Naive thymus-derived CD4-positive, alpha-beta T cell (primary cell): ENCODE measurements at places on chromosomes 5 and 9. TPM values are rescaled to one million over a fixed set of nuclear protein-coding genes. Genes with fewer than 3 reads are reported as not detected.

Gene MLLT3
- 85.3 TPM for total RNA-seq

Gene FBN2
- 0.16 TPM for total RNA-seq

Gene DNM1
- total RNA-seq = 2.0 TPM

Gene SLIT3
- total RNA-seq = not detected

Gene CCNO
- not detected for total RNA-seq

DNA sequence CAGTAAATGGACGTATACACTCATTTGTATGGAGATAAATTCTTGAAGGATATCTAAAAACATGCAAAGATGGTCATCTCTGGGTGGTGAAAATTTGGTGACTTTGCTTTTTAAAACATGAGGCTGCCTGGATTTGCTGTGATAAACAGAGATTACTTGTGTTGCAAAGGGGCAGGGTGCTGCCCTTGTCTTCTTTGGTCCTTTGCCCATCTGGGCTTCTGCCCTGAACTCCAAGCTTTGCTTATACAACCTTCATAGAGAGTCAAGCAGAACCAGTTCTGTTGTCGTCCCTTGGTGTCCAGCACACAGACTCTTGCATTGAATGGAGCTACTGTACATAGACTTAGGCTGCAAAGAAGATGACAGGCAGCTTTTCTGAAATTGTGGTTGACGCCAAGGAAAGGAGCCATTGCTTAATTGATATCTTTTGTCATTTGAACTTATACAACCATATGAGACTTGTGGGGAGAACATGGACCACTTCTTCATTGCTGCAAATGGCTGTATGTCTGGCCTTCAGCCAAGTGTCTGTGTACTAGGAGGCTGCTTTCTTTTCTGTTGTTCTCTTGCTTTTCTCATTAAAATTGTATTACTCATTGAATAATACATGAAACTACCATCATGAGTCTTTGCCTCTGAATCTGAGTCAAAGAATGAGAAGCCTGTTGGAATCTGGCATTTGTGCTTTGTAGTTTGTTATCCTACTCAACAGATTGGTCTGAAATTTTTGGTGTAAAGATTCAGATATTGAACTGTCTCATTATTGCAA, 152.5 kb downstream of the DMRT2 start:
- no peaks in the 10 kb centered on the region for H3K27me3 ChIP-seq
- no peak overlapping the region for H3K27ac ChIP-seq
- H3K4me3 ChIP-seq = no peak overlapping the region
- no peaks in the 10 kb centered on the region for H3K36me3 ChIP-seq

- no peak for DNase-seq
- no peak overlapping the region for H3K4me3 ChIP-seq
- no peaks in the 10 kb centered on the region for H3K36me3 ChIP-seq
- no peaks in the 10 kb centered on the region for H3K27me3 ChIP-seq
Observed at GRCh38 chr5:92641031-92641962, 939.7 kb downstream of the NR2F1-AS1 start.

GRCh38 chr5:92460505-92460904, 1077.4 kb upstream of the ARRDC3 start:
- no peaks in the 10 kb centered on the region for H3K27me3 ChIP-seq
- no peak overlapping the region for H3K4me3 ChIP-seq
- H3K27ac ChIP-seq = no peak overlapping the region
- H3K36me3 ChIP-seq = no peaks in the 10 kb centered on the region
- no peak for DNase-seq

DNA sequence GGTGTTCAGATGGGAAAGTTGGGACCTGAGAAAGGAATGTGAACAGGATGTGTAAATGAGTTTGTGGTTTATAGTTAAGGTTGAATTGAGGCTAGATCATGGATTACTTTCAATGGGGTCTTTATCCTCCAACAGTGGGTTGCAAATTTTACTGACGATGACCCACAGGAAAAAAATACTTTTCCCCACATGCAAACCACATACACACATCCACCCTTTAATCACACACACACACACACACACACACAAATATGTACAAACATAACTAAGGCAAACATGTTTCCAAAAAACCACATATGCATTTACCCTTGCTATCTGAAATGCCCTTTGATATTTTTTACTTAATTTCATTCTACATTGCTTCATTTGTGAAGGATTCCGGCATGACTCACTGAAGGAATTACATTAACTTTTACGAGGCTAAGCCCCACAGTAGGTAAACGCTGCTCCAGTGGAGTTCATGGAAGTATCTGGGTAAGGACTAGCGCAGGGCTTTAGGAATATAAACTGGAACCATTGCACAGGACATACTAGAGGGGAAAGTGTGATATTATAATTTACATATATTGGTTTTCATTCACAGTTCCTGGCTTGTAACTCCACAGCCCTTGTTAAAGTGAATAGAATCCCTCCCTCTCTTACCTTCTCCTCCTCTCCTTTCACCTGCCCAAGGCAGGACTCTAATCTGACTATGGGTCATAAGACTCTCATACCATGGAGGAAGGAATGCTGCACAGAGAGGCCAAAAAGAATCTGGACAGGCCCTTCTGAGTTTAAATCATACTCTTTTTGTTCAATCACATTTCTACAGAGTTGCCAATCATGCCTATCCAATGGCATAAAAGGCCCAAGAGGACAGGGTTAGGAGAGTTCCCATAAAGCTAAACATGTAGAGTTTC, 8.5 kb upstream of the SPEF2 start:
- no peaks in the 10 kb centered on the region for H3K27me3 ChIP-seq
- no peak for DNase-seq
- no peak overlapping the region for H3K4me3 ChIP-seq
- no peaks in the 10 kb centered on the region for H3K4me1 ChIP-seq
- H3K27ac ChIP-seq = no peak overlapping the region

GRCh38 chr9:103985077-103985476, 109.0 kb upstream of the SMC2 start:
- no peaks in the 10 kb centered on the region for H3K36me3 ChIP-seq
- no peaks in the 10 kb centered on the region for H3K27me3 ChIP-seq
- H3K4me3 ChIP-seq = no peak overlapping the region
- no peak overlapping the region for H3K27ac ChIP-seq
- no peaks in the 10 kb centered on the region for H3K4me1 ChIP-seq
- DNase-seq = no peak

GRCh38 chr5:20113031-20113715, 125.2 kb upstream of the CDH18 start:
- no peaks in the 10 kb centered on the region for H3K36me3 ChIP-seq
- H3K27me3 ChIP-seq = no peaks in the 10 kb centered on the region
- H3K4me3 ChIP-seq = no peak overlapping the region
- no peaks in the 10 kb centered on the region for H3K4me1 ChIP-seq
- H3K27ac ChIP-seq = no peak overlapping the region
- no peak for DNase-seq

- H3K4me1 ChIP-seq = no peaks in the 10 kb centered on the region
- H3K4me3 ChIP-seq = no peak overlapping the region
- no peaks in the 10 kb centered on the region for H3K36me3 ChIP-seq
- H3K27me3 ChIP-seq = no peaks in the 10 kb centered on the region
- no peak for DNase-seq
- no peak overlapping the region for H3K27ac ChIP-seq
Observed at GRCh38 chr9:138052322-138052615, 174.7 kb downstream of the CACNA1B start.

DNA sequence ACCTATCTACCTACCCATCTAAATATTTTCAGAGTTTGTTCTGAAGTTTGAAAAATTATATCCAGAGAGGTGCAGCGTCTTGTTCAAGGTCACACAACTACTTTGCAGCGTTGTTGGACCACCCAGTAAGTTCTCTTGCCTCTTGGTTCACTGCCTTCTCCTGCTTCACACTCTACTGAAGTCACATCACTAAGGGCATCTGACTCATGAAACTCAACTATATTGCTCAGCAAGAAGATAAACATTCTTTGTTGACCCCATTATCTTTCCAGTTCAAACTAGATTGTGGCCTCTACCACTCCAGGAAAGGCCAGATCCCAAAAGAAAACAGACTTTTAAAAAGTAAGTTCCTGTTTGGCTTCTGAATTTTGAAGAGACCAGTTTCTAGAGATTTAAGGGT, 326.9 kb downstream of the SLIT3 start:
- no peaks in the 10 kb centered on the region for H3K27me3 ChIP-seq
- H3K4me1 ChIP-seq = no peaks in the 10 kb centered on the region
- no peak overlapping the region for H3K4me3 ChIP-seq
- H3K36me3 ChIP-seq = no peaks in the 10 kb centered on the region

DNA sequence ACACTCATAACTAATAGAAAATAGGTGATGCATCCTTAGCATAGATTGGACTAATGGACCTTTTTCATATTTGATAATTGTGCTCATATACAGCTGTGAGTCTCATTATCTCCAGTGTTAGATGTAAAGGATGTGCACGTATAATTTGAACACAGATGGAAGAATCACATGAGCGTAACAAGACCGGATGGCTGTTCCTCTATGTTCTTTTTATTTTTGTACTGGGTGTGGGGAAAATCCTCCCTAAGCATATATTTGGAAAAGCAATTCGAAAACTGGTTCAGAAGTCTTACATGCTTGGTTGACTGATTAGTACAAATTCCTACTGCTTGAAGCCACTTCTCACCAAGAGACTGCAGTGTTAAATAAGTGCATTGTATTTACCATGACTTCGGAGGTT, 230.2 kb downstream of the AOPEP start:
- DNase-seq = no peak
- H3K4me1 ChIP-seq = peaks cover 15% of the 10 kb centered on the region
- no peaks in the 10 kb centered on the region for H3K27me3 ChIP-seq
- no peaks in the 10 kb centered on the region for H3K36me3 ChIP-seq
- H3K4me3 ChIP-seq = no peak overlapping the region
- no peak overlapping the region for H3K27ac ChIP-seq

- DNase-seq = no peak
- no peaks in the 10 kb centered on the region for H3K4me1 ChIP-seq
- H3K4me3 ChIP-seq = no peak overlapping the region
- no peaks in the 10 kb centered on the region for H3K36me3 ChIP-seq
- no peaks in the 10 kb centered on the region for H3K27me3 ChIP-seq
- H3K27ac ChIP-seq = no peak overlapping the region
Observed at GRCh38 chr5:12230659-12231058, 326.4 kb upstream of the CTNND2 start.

DNA sequence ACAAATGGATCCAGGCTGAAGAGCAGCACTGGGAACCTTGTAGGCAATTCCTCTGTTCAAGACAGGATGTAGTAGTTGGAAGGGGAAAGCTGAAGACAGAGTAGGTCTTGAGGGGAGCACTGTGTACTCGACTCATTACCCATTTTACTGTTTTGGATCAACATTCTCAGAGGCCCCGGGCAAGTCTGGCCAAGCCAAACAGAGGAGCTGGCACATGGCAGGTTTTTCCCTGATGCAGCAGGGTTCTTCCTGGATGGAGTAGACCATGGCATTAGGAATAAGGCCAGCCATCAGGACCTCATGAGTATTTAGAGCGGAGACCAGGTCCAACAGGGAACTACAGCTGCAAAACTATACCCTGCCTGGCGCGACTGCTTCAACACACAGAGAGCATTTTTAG, 4.4 kb downstream of the SVEP1 start:
- DNase-seq = no peak
- no peaks in the 10 kb centered on the region for H3K4me1 ChIP-seq
- H3K36me3 ChIP-seq = no peaks in the 10 kb centered on the region
- H3K27me3 ChIP-seq = no peaks in the 10 kb centered on the region

- no peak for DNase-seq
- H3K4me1 ChIP-seq = no peaks in the 10 kb centered on the region
- no peak overlapping the region for H3K4me3 ChIP-seq
- H3K27me3 ChIP-seq = no peaks in the 10 kb centered on the region
Observed at GRCh38 chr9:117430813-117431212, 16.0 kb upstream of the ASTN2 start.

GRCh38 chr5:152824316-152824715, 419.2 kb upstream of the NMUR2 start:
- H3K4me1 ChIP-seq = no peaks in the 10 kb centered on the region
- no peaks in the 10 kb centered on the region for H3K27me3 ChIP-seq
- no peak overlapping the region for H3K27ac ChIP-seq
- DNase-seq = no peak
- H3K36me3 ChIP-seq = no peaks in the 10 kb centered on the region

GRCh38 chr5:60287174-60287771, 393.7 kb upstream of the PDE4D start:
- no peaks in the 10 kb centered on the region for H3K27me3 ChIP-seq
- no peaks in the 10 kb centered on the region for H3K36me3 ChIP-seq
- H3K27ac ChIP-seq = no peak overlapping the region
- DNase-seq = no peak
- H3K4me3 ChIP-seq = no peak overlapping the region

DNA sequence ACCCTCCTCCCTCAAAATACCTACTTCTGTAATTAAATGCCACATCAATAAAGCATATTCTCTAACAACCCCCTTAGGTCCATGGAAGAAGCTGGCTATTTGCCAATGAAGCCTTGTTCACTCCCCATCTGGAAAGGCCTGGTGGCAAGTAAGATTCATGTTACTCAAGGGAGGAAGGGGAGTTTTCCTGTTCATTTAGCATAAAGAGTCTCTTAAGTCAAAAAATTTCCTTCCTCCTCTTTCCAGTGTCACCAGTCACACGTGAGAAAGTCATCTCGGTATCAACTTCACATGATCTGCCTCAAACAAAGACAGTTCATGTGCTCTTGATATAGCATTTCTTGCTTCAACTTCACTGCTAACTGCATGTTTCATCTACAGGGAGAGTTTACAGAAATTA, 32.7 kb upstream of the RIC1 start:
- H3K27ac ChIP-seq = no peak overlapping the region
- H3K27me3 ChIP-seq = no peaks in the 10 kb centered on the region
- no peak overlapping the region for H3K4me3 ChIP-seq
- H3K4me1 ChIP-seq = peaks cover 3% of the 10 kb centered on the region
- no peaks in the 10 kb centered on the region for H3K36me3 ChIP-seq
- DNase-seq = no peak

- H3K27ac ChIP-seq = no peak overlapping the region
- no peak for DNase-seq
- no peaks in the 10 kb centered on the region for H3K36me3 ChIP-seq
Observed at GRCh38 chr9:77959803-77960202, 71.8 kb downstream of the GNAQ start.

DNA sequence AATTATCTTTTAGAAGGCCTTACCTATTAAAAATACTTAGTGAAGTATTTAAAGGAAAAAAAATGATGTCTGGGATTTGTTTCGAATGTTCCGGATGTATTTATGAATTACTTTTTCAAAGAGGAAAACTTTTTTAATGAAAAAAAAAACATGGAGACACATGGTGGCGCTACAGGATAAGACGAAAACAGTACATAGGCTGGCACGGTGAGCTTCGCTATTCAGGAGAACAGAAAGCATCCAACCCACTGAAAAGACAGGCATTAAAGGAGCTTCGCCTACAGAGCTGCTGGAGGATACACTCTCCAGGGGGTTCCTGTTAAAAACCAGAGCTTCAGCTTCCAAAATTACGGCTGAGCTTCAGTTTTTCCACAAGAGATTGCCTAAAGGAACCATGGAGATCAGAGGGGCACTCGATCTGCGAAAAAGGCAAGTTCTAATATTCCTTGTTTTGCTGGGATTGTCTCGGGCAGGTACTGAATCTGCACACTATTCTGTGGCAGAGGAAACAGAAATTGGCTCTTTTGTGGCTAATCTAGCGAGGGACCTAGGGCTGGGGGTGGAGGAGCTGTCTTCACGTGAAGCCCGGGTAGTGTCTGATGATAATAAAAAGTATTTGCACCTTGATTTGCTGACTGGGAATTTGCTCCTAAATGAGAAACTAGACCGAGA, at the start of gene PCDHB14:
PCDHB14 (plus strand) TSS at position 232 of the 672 bp plus-strand sequence; CDS start at position 395, 163 bp downstream.
- no peak within 1 kb of the TSS for H3K4me3 ChIP-seq
- no peaks in the 10 kb centered on the region for H3K27me3 ChIP-seq
- H3K27ac ChIP-seq = no peak within 1 kb of the TSS

- H3K4me1 ChIP-seq = no peaks in the 10 kb centered on the region
- no peak overlapping the region for H3K27ac ChIP-seq
- H3K4me3 ChIP-seq = no peak overlapping the region
- no peak for DNase-seq
- H3K27me3 ChIP-seq = no peaks in the 10 kb centered on the region
Observed at GRCh38 chr9:36336131-36336907, 63.8 kb downstream of the RNF38 start.
